Pons (tissue), 1 donor: ENCODE measurements at places on chromosomes 2 and 18.

DNA sequence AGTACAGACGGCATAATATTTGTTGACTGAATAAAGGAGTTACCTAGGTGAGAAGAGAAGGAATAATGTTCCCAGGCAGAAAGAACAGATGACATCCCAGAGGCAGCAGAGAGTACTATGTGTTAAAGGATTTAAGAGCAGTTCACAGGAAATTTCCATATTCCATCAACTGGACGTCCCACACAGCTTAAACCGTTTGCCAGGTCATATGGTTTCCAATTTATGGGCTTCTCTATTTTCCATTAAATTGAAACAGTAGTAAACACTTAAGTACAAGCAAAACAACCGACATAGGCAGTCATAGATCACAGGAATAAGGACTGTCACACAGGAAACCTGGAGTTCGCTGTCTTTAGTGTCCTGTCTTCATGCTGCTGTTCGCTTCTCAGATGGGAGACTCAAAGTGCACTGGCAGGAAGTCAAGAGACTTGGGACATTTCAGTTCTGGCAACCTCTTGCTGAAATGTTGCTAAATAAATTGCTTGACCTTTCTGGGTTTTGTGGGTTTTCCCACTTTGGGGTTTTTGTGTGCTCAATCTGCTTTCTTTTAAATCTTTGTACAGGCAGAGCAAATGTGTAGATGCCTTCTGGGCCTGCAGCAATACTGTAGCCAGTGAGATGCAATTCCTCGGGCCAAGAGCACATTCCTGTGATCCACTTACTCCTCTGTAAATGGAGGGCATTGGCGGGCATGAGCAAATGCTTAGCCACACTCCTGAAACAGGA lies 5.8 kb upstream of the PIEZO2 start:
- no peak for DNase-seq

DNA sequence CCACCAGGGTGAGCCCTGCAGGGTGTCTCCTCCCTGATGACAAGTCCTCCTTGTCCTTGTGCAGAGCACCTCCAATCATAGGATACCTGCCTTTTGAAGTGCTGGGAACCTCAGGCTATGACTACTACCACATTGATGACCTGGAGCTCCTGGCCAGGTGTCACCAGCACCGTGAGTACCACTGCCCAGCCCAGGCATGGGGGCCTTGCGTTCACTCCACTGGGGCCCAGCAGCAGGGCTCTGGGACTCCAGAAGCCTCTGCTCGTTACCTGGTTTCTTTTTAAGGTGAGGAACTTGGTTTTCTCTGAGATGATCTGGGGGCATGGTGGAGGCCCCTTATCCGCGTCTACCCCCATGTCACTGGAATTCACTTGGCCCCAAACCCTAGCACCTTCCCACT lies 36.5 kb upstream of the RPL31 start:
- no peak for DNase-seq

- DNase-seq, result peak; percentile 72
Observed at GRCh38 chr2:101699755-101700461, 2.4 kb downstream of the MAP4K4 start.

DNA sequence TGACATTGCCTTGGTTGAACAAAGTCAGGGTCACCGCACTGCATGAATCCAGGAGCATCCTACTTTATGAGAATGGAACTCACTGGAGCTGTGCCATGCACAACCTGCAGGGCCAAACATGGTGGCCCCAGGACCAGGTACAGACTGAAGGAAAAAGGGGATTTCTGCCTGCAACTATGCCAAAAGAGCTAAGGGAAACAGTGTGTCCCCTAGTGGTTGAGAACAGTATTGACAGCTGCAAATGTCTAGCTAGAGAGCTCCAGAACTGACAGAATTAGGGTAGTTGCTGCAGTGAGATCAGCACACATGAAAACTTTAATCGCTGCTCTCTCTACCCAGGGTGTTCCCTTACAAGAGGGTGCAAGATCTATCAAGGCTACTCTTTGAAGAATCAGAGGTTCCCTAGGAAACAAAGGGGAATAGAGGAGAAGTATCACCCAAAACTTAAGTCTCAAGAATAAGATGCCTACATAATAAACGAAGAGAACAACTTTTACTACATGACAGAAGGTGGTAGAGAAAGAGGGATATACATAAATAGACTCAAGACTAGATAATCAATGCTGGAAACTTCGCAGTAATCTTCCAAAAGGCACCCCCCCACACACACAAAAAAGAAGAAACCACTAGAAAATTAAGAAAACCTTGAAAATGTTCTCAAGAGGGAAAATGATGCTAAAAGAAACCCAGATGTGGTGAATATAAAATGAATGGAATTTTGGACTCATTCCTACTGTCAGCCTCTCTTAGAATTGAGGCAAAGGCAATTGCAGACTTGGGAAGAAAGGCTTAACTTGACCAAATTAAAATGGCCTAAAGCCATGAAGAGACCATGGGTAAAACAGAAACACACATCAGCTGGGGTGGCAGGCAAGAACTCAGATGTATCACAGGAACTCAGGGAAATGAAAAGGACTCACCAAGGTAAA lies 43.6 kb upstream of the IHH start:
- DNase-seq, result no peak

GRCh38 chr2:128416806-128417205 lies 98.1 kb upstream of the HS6ST1 start:
- no peak for DNase-seq

GRCh38 chr2:184730288-184730687 lies 132.0 kb downstream of the ZNF804A start:
- no peak for DNase-seq
